ENCODE measurements at places on chromosomes 5 and 9. TPM values are rescaled to one million over a fixed set of nuclear protein-coding genes. Genes with fewer than 3 reads are reported as not detected.
A peak's percentile ranks its signal among the peaks of the same experiment; 100 is the strongest.

The TMEM215 gene
- polyA plus RNA-seq: not detected

The ST8SIA4 gene
- 1.7 TPM for polyA plus RNA-seq

The PCDHB10 gene
- 5.1 TPM for polyA plus RNA-seq

The SLC45A2 gene
- not detected for polyA plus RNA-seq

The LCN9 gene
- not detected for polyA plus RNA-seq

The PCDHB6 gene
- polyA plus RNA-seq: 1.1 TPM

The OLFML2A gene
- 36.8 TPM for polyA plus RNA-seq

The RABEPK gene
- 24.4 TPM for polyA plus RNA-seq

The IFNA17 gene
- polyA plus RNA-seq: not detected

The NR2F1-AS1 gene
- polyA plus RNA-seq: 25.9 TPM

The RANBP17 gene
- 2.4 TPM for polyA plus RNA-seq

The RGS7BP gene
- 2.3 TPM for polyA plus RNA-seq

The BRINP1 gene
- polyA plus RNA-seq: 0.23 TPM

DNA sequence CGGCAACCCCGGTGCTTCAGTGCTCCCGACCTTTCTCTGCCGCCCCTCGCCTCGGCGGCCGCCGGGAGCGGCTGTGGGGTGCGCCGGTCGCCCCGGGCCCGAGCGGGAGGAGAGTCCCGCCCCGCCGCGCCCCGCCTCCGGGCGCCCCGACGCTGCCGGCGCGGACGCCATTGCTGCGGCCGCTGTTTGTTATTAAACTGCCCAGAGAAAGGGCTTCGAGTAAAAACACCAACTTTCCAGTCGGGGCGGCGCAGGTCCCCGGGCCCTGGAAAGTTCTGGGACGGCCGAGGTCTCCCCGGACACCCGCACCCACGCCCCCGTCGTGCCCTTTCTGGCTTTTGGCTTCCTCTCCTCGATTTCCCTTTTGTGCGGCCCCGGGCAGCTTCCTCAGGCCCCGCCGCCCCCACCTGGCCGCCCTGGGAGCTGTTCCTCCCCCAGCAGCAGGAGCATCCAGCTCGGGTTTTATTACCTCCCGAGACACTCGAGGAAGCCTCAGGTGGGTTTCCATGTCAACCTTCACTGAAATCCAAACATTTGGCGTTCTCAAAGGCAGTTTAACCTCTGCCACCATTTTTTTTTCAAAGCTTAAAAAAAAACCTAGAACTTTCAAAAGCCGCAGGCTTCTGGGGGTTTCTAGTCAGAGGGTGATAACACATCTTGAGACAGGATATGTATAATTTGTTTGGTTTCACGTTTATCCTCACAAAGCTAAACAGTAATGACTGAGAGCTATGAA lies 334.4 kb downstream of the CWC27 start:
- peak; percentile 64 for DNase-seq

- DNase-seq: no peak
These were observed 12.9 kb downstream of the RALGDS start for GRCh38 chr9:133107961-133108793.

DNA sequence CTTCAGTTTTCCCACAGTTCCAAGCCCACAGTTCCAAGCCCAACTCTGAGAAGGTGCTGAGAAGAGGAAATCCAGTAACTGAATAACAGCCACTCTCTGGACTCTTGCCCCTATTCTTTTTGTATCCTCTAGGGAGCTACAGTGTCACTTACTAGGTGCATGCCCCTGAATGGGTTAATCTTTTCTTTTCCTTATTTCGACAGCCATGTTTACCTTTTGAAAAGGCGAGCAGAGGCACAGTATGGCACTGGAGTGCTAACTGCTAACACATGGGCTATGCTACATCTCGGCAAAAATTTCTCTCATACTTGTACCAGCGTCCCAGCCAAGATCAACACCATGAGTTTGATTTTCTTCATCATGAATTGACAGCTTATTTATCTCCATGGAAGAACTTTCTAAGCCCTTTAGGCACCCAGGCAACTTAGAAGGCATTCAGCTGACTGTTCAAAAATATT lies 222.6 kb downstream of the EBF1 start:
- DNase-seq: no peak

DNA sequence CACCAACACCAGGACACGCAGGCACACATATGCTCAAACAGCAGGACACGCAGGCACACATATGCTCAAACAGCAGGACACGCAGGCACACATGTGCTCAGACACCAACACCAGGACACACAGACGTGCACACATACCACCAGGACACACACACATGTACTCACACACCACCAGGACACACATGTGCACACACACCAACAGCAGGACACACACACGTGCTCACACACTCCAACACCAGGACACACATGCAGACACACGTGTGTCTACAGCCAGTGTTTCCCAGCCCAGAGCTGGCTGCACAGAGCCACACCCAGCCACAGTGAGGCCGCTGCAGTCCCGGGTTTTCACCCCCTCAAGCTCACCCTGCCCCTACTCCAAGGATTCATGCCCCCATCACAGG lies 25.0 kb upstream of the SLC12A7 start:
- no peak for DNase-seq

DNA sequence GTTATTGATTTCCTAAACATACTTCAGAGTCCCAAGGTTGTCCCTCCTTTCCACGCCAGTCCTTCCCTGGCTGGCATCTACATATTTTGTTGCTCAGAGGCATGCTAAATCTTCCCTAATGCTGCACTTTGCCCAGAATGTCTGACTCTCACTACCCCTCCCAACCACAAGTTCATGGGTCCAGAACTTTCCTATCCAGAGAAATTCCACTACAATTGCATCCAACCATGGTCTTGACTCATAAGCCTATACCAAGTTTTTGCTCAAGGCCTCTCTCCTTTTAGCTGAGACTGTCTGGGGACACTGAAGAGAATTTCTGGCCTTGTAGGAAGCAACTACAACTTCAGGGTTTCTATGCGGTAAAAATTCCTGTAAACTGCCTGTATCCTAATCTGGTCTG lies 206.3 kb downstream of the BNC2 start:
- no peak for DNase-seq

- no peak for DNase-seq
These were observed 863 bp upstream of the LIFR start for GRCh38 chr5:38557308-38557710.

- no peak for DNase-seq
These were observed 29.1 kb upstream of the MED27 start for GRCh38 chr9:132108728-132109127.

- DNase-seq: no peak
These were observed 79.2 kb upstream of the ABCA1 start for GRCh38 chr9:105007143-105007542.

DNA sequence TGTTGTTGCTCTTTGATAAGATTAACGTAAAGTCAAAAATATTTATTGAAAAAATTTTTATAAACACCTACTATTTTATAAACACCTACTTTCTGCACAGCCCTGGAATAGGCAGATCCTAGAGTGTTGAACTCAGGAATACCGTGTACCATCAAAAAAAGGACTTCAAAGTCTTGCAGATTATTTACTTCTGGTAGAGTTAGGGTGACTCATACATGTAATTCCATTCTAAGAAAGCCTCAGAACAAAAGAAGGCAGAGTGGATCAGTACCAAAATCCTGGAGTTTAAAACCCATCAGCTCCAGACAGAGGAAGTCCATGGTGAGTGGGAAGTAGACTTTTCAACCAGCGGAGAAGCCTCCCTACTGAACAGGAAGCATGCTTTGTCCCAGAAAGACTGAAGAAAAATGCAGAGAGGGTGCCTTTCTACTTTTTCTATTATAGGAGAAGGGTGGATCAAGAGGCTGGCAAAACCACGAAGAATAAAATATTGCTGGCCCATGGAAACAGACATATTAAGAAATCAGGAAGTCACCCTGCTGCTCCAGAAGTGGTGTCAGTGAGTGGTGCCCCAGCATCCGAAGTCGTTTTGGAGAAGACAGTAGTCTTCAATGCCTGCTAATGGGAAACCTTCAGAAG lies 45.1 kb upstream of the DAB2 start:
- no peak for DNase-seq

DNA sequence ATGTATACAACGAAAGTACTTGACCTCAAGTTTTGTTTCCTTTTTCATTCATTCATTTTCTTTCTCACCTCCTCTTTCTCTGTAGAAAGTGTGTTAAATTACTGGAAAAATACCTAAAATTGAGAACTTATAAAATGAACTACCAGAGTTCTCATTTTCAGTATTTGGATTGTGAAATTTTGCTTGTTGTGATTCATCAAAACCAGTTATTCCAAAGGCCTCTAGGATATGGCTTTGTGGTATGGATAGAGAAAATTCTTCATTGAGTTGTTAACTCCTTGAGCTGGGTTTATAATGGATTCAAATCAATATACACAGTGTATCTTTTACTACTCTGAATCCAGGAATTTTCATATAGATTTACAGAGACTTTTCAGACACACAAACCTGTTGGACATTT lies 287.6 kb downstream of the KDM4C start:
- no peak for DNase-seq

- DNase-seq: no peak
These were observed 126.1 kb upstream of the STC2 start for GRCh38 chr5:173454361-173454735.

- DNase-seq: no peak
These were observed 295.5 kb upstream of the CLINT1 start for GRCh38 chr5:158154226-158155005.

DNA sequence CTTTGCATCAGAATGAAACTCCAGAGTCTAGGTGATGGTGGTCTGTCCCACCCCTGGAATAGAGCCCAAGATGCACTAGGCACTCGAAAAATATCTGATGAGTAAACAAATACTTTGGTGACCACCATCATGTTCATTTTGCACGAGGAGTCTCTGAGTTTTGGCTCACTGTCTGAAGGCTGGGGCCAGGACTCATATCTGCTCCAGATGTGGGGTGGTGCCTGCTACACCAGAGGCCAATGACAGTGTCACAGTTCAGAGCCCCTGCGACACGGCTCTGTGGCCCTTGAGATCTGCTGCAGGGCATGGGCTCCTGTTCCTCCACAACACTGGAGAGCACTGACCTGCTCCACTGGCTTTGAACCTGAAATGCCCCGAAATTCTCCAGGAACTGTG lies 164.6 kb downstream of the ROR2 start:
- DNase-seq: no peak

DNA sequence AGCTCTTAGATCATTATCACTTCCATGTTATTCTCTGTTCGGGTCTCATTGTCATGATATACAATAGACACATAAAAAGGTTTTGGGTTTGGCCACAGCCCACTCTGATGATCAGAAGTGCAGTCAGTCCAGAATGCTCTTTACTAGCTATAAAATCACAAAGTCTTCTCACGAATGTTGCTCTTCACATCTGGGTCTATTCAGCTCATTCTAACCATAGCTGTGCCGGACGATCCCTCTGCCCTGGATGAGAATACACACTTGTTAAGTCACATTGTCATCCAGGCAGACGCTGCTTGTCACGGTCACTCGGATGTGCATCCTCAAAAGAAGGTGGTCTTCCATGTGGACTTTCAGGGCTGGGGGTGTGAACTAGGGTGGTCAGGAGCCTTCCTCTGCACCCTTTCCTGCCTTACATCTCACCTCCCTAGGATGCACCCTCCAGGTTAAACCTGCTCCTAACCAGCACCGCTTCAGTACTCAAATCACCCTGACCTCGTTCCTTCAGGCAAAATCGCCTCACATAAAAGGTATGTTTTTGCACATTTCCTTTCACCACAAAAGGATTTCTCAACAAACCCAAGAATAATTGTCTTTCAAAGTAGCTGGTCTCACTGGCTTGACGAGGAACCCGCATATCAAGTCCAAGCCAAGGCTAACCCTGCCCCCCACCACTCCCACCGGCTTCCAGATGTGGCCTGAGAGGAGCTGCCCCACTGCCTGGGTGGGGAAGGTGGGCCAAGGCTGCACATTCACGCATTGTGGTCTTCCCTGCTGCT lies 21.9 kb downstream of the ANKH start:
- DNase-seq: no peak

GRCh38 chr5:65893749-65894430 lies 32.5 kb upstream of the ERBIN start:
- no peak for DNase-seq

DNA sequence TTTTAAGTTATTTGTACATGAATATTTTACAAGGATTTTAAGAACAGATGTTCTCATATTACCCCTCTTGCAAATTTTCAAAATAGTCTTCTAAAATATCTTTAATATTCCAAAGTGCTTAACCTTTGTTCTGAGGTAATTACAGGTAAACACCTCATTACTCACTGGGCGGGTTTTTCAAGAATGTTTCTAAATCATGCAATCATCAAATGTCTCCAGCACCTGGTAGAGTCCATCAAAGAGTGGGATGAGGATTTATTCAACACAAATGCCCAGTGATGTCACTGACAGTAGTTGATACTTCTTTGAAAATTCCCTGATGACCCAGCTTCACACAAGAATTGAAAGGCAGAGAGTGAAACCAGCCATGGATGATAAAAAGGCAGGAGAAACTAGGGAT lies 114.4 kb downstream of the SEC61B start:
- DNase-seq: no peak

DNA sequence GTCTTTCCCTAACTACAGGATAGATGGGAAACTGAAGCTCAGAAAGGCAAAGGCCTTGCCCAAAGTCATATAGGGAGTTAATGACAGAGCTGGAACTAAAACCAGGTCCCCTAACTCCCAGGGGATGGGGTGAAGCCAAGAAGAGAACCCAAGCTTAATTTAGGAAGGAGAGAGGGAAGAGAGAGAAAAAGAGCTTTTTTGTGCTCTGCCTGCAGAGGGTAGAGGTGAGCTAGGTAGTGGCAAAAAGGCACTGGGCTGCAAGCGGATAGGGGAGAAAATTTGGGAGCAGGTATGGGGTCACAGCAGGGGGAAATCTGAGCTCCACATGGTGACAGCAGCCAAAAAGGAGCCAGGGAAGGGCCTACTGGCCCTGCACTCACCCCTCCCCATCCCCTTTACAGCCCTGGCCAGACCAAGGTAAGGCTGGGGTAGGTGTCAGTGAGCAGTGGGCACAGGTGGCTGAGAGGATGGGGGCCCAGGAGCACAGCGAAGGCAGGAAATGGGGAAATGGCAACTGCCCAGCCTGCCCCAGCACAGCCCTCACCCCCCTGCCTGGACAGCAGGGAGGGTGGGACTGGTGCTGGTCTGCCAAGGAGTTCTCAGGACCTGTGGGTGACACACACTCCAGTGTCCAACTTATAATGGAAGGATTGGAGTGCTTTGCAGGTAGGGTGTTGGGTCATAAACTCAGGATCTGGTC lies 3.3 kb downstream of the ENHO start:
- no peak for DNase-seq

GRCh38 chr9:135639196-135639595 lies at the start of gene GLT6D1:
TSS of gene GLT6D1 (minus strand) at chr9:135639540. CDS start at chr9:135639187, 353 bp downstream.
- no peak for DNase-seq

- DNase-seq: no peak
These were observed 31.9 kb upstream of the IL12B start for GRCh38 chr5:159362220-159362619.

DNA sequence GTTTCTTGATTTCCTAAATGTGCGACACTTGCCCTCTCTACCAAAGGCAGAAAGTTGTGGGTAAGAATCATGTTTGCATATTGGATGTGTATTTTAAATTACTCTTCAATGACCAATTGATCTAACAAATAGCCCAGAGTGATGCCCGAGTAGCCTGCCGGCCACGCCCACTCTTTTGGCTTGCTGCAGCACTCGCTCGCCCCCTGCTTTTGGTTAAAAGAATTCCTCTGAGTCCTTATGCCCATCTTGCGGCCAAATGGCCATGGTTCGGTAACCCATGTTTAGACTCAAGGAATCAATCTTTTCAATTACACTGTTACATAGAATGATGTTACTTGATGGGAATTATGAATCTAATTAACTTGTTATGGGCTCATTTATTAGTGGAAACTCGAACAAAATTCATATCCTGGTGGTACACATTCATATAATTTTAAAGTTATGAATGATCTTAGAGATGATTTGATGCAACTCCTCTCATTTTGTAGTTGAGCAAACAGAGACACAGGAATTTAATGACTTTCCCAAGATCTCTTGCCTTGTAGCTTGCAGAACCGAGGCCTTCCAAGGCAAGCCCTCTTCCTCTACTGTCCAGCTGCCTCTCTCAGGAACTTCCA lies 36.5 kb downstream of the PPIC start:
- DNase-seq: no peak
